ENCODE measurements at places on chromosomes 1 and 21.

DNA sequence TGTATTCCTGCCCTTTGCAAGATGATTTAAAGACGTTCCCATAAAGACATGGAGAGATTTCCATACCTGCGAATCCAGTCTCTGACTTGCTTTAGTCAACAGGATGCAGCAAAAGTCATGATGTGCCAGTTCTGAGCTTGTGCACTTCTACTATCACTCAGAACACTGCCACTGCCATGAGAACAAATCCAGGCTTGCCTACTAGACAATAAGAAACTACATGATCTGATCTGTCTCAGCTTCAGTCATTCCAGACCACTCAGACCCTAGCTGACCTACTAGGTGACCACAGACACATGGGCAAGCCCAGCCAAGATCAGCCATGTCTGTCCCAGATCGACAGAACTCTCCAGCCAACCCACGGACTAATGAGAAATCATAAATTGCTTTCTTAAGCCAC lies 219.2 kb downstream of the RRAGC start:
- DNase-seq = no peak

- DNase-seq = no peak
Measured at GRCh38 chr21:42330380-42331371, 15.5 kb upstream of the TFF3 start.

- DNase-seq = no peak
Measured at GRCh38 chr21:35649186-35649585, 411.1 kb downstream of the SETD4 start.

- no peak for DNase-seq
Measured at GRCh38 chr1:8359617-8360481, 41.9 kb downstream of the SLC45A1 start.

DNA sequence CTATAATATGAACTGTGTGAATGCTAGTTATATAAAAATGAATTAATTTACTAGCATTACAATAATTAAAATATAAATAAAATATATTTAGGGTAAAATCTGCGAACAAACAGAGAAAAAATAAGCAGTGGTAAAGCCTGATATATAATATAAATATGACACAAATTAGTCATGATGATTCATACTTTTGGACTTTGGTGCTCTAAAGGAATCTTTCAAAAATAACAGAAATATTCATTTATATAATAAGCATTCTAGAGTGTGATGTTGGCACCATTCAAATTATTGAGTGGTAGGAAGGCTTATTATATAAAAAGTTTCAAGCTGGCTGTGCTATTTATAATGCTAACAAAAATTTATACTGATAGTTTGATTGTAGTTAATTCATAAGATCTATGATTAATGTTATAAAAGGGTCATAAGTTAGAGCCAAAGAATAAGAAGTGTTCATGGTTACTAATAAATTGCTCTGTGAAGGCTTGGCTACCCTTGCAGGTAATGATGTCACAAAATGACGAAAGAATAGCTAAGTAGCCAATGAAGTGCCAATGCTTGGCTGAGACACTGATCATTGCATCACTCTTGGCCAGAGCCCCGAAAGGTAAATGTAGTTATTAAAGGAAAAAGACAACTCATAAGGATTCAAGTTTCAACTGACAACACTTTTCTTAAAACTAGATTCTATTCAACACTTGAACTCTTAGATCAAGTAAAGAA lies 108.7 kb downstream of the USH2A start:
- DNase-seq = no peak

GRCh38 chr21:41651830-41652229 lies 115.0 kb downstream of the RIPK4 start:
- DNase-seq = no peak

GRCh38 chr1:1306070-1306660 lies 1.6 kb downstream of the ACAP3 start:
- no peak for DNase-seq

GRCh38 chr1:205216588-205216987 lies 5.1 kb upstream of the DSTYK start:
- no peak for DNase-seq

DNA sequence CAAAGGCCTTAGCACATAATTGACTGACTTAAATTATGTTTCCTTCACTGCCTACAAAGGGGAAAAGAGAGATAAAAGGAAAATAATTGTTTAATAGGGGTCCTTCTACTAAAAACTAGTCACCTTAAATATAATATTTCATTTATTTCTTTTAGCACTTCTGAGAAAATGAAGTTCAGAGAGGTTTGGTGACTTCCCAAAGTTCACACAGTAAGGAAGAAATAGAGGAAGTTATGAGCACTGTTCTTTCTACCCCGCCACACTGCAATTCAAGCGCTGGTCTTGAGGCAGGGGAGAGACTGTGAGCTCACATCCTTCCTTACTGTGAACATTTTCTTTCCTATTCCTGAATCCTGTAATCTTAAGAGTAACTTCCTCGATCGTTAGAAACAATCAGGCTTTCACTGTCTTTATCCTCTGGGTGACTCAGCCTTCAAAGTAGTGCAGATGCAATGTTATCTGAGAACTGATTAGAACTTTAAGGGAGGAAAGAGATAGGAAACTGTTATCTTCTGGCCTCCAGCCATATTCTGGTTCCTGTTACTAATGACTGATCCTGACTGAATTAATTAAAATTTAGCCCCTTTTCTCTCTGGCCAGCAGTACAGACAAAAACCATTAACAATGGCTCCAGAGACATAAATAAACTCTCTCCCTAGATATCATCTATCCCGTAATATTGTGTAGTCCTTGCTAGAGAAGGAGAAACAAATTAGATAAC lies 6.8 kb downstream of the RGS5 start:
- no peak for DNase-seq

DNA sequence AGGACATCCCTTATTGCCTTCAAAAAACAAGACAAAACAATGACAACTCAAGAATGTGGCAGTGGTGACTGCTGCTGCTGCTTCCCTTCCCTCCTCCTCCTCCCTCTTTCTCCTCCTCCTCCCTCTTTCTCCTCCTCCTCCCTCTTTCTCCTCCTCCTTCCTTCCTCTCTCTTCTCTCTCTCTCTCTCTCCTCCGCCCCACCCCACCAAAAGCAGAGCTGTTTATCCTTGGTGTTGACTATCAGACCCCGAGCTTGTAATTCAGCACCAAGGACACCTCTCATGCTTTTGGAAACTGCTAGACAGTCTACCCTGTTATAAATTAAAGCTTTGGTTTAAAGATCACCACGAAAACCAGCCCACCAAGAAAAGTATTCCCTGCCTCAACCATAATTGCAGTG lies 72.4 kb upstream of the IFNAR2 start:
- DNase-seq = no peak

DNA sequence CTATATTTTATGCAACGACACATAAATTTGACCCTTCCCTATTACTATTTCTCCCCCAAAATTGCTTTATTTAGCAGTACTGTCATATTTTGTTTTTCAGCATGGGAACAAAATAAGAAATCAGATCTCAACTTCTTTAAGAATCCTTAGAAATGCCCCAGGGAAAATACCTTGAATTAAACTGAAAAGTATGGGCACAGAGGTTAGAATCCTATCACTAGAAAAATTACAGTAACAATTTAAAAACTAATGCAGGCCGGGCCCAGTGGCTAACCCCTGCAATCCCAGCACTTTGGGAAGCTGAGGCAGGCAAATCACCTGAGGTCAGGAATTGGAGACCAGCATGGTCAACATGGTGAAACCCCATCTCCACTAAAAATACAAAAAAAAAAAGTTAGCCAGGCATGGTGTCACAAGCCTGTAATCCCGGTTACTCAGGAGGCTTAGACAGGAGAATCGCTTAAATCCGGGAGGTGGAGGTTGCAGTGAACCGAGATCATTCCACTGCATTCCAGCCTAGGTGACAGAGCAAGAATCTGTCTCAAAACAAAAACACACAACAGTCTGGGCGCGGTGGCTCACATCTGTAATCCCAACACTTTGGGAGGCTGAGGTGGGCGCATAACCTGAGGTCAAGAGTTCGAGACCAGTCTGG lies 51.4 kb downstream of the GNB1 start:
- no peak for DNase-seq

- DNase-seq = no peak
Measured at GRCh38 chr1:226799634-226800281, 60.7 kb upstream of the ITPKB start.

DNA sequence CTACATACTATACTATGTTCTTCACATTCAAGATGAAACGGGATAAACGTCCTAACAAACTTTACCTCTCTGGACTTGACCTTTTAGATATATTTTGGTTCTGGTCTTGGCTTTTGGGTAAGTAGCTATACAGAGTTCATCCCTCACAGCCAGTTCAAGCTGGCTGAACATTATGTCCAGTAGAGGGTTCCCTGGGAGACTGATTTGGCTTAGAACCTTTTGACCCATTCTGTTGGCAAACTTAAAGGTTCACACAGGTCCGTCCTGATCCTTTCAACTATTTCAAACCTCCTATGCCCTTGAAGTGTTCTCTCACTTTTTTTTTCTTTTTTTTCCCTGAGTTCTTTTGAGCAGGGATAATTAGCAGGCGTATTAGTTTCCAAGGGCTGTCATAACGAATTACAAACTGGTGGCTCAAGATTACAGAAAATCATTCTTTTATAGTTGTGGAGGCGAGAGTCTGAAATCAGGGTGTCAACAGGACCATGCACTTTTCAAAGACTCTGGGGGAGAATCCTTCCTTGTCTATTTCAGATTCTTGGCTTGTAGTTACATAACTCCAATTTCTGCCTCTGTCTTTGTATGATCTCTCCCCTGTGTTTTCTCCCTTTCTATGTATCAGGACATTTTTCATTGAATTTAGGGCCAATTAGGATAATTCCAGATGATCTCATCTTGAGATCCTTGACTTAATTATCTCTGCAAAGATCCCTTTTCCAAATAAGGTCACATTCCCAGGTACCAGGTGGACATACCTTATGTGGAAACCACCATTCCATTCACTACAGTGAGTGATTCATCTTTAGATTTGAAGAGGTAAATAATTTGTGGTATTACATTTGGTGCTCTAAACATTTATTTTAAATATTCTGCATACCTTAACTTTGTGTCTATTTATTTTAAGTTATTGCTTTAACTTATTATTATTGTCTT lies 257.4 kb upstream of the USP25 start:
- DNase-seq = no peak

DNA sequence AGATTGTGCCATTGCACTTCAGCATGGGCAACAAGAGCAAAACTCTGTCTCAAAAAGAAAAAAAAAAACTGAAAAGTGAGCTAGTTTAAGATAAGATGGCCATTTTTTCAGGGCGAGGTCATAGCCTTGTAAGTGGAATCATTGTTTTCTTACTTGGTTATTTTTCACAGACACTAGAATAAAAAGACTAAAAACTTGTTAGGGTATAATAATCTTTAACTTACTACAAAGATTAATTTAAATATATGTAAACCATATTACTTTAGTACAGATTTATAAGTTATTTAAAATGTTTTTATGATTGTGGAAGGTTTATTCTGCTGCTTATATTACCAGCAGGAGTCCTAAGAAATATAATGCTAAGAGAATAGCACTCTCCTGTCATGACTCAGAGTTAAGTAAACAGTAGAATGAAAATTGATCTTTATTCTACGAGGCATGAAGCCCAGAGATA lies 23.5 kb downstream of the ANGPTL1 start:
- DNase-seq = no peak

DNA sequence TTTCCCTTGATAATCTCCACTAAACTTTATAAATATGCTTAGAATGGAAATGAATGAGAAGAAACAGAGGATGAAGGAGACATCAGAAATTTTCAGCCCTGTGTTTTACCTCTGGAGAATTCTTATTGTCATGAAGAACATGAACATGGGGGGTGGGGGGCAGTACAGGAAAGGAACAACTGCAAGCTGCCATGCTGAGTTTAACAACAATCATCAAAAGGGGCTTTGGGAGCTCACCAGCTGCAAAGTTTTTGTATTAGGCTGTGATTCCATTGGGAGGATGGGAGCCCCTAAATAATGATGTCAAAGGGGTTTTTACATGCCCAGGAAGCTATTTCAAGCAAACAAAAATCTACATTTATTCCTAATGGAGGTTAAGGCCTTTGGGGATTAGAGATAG lies 103.3 kb downstream of the AKT3 start:
- DNase-seq = no peak

GRCh38 chr1:27912429-27912828 lies 22.4 kb upstream of the SMPDL3B start:
- no peak for DNase-seq

GRCh38 chr1:234875328-234875952 lies 253.2 kb downstream of the TOMM20 start:
- DNase-seq = no peak

DNA sequence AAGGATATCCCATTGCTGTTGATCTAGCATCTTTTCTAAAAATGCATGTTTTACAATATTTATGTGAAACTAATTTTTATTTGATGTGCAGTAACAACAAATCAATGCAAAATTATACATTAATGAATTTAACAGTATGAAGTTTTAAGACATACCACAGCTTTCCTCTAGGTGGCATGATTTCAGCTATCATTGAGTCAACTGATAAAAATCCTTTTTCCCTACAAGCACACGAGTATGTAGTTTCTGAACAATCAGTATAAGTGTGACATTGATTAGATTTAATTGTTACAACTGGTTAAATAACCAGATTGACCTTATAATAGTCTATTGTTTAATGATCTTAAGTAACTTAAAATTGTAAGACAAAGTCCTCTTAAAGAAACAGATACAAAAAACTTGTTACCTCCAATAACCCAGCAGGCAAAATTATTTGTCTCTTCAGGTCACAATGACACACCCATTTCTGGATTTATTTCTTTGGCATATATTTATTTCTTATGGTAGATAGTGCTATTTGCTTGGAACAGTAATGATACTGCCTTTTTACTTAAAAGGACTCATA lies 5.8 kb upstream of the TGFB2 start:
- no peak for DNase-seq

GRCh38 chr1:156497743-156498431 lies 2.7 kb downstream of the MEF2D start:
- no peak for DNase-seq

DNA sequence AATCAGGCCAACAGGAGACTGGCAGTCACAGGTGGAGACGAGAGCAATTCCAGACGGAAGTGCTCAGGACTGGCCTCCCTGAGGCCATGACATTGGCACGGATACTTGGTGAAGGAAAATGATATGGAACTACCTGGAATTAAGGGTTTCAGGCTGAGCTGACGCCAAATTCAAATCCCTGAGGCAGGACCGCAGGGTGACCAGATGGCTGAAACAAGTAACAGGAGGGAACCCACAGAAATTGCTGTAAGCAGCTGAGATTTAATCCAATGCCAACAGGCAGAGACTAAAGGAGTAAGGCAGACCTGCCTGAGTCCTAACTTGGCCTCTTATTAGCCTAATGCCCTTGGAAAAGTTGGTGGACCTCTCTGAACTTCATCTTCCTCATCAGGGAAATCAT lies 76.2 kb downstream of the ERG start:
- no peak for DNase-seq

GRCh38 chr1:36225283-36225899 lies 1.1 kb downstream of the THRAP3 start:
- DNase-seq = no peak

GRCh38 chr21:39874759-39875158 lies 7.5 kb downstream of the PCP4 start:
- no peak for DNase-seq
